Pulmonary artery endothelial cell (primary cell): ENCODE measurements at places on chromosomes 7 and 10.
A peak's percentile ranks its signal among the peaks of the same experiment; 100 is the strongest.

DNA sequence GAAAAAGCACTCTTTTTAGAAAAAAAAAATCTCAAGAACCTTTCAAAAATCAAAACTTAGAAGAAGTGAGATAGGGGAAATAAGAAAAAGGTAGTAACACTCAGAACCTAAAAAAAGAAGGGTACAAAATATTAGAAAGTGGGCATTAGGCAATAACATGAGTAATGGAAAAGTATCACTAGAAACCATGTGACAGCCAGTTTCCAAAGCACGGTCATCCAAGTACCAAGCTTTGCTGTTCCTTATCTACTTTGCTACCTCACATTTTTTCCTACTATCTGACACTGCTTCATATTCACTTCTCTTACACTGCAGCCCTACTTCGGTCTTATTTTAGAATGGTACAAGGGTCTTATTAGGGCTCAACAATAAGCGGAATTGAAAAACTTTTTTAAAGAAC is 30.3 kb downstream of the IMMP2L start:
- DNase-seq, result no peak

DNA sequence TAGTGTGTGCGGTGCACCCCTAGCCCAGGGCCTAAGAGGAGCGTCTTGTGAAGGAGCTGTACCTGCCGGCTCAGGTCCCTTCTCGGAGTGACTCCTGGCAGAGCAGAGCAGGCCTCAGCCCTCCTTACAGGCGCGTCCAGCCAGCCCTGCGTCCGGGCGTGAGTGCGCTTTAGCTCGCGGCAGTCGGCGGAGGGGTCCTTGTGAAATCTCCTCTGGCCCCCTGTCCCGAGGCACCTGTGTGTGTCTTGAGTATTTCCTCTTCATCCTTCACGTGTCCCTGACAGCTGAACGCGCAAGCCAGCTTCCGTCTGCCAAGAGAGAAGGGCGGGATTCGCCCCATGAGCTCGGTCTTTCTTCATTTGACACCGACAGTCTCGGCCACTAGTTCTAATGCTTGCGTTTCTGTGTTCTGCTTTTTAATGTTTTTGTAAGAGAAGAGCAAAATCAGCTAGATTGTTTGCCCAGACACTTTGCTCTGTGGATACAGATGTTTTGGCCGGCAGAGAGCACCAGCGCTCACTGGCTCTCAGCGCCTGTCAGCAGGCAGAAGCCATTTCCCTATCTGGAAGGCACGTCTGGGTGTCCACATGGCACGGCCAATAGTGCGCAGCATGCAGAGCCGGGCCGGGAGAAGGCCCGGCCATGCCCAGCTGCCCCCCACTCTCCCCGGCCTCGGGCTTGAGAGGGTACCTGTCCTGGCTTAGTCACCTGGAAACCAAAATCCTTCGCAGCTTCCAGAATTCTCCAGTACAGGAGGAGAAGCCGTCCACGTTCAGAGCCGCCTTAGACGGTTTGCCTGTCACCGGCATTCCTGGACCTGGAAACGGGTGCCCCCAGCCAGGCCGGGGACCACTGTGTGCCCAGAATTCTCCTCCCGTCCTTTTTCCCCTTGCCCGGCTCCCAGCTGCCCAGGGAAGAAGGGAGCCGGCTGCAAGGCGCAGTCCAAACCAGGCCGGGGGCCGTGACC is 7.0 kb downstream of the GET4 start:
- DNase-seq, result no peak

GRCh38 chr7:106737202-106737562 is 76.2 kb upstream of the CCDC71L start:
- no peak for DNase-seq

DNA sequence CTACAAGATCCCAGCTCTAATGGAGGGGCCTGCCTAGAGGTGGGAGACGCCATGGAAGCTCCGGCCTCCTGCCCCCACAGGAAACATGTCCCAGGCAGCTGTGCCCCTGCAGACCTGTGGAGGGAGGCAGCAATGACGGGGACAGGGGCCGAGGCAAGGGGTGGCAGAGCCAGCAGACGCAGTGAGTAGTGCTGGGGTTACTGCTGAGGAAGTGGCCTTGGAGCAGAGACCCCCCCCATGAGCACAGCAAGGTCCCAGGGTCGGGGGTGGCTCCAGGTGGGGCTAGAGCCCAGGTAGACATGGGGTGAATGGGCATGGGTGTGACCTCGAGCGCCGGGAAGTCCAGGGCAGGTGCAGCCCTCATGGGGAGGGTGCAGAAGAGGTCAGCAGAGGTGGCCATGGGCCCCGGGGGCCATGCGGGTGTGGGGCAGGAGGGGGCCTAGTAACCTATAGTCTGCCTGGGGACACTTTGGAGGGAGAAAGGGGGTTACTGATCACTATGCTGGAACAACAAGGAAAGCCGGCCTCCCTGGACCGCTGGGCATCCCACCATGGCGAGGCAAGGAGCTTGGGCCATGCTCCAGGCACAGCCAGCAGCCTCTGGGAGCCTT is 45.5 kb downstream of the JAKMIP3 start:
- DNase-seq, result no peak

DNA sequence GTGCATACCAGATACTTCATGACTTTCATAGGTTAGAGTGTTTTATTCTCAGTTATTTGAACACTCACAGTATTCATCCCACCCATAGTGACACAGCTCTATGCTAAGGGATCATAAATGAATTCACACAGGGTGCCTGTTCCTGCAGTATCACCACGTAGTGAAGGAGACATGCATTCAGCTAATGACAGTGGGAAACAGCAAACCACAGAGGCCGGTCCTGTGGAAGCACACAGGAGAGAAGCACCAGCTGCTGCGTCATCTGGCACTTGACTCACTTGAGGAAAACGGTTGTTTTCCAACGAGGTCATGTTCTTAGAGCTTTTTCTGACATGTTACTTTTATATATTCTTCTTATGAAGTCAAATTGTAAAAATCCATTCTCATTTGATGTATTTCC is 73.0 kb downstream of the UBE3C start:
- no peak for DNase-seq

DNA sequence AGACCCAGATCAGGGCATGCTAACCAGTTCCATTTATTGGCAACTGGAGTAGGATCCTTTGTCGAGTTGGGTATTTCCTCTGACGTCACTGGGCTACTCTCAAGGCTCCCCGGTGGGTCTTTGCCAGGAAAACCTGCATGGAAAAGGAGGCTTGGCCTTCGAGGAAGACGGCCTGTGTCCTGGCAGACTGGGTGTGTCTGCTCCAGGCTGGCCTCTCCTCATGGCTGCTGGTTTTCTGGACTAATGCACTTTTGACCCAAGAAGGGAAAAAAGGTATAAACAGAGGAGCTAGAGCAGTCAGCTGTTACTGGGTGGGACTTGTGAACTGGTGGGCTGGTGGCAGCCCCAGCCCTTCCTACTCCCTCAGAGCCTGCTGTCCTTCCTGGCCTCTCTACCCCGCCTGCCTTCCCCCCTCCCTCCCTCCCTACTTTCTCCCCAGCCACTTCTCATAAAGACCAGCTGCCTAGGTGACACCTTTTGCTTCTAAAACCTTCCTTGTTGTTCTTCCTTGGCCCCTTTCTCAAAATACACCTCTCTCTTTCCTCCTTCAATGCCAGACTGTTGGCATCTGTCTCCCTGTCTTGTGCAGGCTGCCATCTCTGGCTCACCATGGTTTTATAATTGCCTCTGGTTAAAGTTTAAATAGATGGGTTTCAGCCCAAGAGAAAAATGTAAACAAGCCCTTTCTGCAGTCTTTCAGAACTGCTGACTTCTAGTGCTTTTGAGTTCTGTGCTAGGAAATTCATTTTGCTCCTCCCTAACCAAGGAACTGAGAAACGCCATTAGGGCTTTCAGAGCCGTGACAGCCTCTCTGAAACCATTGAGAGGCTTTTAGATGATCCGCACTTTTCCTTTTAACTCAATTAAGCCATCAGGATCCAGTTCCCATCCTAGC is 101.8 kb upstream of the MKLN1 start:
- no peak for DNase-seq

- DNase-seq, result no peak
These were observed 3.6 kb upstream of the ARID5B start for GRCh38 chr10:61897671-61898434.

GRCh38 chr10:46077141-46077554 is 31.1 kb upstream of the MSMB start:
- DNase-seq, result no peak

DNA sequence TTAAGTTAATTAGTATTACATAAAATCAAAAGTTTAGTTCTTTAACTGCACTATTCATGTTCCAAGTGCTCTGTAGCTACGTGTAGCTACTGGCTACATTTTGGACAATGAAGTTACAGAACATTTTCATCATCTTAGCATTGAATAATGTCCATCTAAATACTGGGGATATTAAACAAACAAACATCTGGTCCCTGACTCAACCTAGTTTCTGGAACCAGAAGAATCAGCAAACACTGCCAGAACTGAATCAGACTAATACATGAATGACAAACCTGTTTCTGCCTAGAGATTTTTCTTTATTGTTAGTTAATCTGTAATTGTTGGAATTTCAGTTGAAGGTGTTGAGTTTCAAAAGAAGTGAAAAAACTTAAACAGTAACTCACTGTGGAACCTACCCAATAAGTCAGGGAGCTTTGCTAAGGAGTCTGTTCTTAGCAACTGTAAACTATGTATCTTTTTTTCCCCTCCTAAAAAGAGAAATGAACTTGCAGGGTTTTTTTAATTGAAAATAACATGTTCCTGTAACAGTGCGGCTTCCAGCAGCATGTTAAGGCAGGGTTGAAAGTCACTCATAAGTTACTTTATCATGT is 58.3 kb downstream of the CDK13 start:
- DNase-seq, result no peak

DNA sequence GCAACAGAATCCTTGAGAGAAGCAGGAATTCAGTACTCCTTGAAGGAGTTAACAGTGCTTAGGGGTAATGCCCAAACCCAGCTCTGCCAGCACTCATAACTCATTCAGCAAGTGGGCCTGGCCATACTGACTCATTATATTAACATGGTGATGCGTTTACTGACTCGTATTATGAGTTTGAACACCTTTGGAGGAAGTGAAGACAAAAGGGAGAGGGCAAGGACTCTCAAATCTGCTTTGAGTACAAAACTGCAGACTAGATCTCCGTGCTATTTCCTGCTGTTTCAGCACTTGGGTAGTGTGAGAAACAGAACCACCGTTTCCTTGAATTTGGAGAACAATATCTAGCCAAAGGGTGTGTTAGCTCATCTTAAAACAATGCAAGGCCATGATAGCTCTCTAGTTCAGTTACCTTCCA is 30.8 kb downstream of the SLC16A9 start:
- no peak for DNase-seq

GRCh38 chr10:99984211-99985034 is 25.3 kb downstream of the DNMBP start:
- DNase-seq, result no peak

DNA sequence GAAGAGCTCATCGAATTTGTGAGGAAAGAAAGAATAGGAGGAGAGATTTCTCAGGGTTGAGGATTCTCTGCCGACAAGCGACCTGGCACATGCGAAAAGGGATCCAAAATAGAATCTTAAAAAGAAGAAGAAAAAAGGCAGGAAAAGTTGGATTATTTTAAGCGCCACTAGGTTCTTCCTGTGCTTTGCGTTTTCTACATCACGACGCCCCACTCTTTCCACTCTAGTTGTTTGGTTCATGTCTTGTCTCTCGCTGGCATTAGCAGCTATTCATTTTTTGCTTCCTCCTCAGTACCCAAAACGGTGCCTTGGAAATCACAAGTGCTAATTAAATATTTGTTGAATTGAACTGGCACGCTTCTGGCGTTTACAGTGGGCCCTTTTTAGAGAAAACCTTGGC is 674 bp upstream of the FRA10AC1 start:
- DNase-seq, result no peak

DNA sequence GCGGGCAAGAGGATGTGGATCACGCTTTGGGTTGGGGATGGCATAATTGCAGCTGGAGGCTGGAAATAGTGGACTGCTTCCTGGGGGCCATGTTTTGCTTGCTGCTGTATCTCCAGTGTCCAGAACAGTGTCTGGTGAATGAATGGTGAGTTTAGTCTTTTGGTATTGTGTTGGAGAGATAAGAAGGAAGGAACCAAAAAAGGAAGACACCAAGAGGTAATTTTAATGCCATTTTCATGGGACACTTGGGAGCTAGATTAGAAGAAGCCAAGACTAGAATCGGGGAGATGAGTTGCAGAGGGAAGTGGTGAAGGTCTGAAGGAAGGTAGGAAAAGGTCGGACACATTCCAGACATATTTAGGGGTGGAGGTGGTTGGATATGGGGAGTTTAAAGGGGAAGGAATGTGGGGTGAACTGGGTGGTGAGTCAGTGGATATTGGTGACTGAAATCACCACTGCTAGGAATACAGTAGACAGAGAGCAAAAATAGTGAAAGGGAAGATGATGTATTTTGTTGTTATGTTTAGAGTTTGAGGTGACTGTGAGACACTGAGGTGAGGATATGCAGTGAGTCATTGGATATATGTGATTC is 76.7 kb downstream of the CCNY start:
- DNase-seq, result no peak

DNA sequence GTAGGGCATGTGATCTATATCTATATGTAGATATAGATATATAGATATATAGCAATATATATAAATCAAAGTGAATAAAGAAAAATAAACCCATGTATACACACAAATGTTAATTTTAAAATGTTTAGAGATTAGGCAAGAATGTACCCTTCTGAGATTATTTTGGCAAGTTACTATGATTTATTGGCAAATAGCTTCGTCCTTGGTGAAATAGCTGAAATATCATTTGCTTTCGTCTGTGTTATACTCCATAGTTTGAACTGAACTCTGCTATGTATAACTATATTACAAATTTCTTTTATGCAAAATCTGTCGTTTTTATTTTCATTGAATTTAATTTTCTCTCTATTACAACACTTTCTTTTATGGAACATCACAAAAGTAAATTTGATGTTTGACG is 57.5 kb downstream of the CPED1 start:
- no peak for DNase-seq

DNA sequence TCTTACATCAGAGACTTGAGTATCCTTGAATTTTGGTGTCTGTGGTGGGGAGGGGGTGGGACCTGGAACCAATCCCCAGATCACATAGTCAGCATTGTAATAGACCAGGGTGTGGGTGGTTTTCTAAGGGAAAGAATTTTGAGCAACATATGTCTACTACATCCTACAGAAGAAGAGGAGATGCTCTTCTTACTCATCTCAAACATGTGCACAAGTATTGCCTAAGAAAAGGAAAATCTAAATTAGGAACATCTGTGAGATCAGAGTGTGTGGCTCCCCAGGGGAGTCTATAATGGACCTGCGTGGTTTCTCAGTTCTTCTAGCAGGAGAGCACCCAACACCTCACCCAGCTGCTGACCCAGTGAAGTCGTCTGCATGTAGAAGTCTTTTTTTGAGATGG is 148.8 kb downstream of the CCDC3 start:
- no peak for DNase-seq

GRCh38 chr10:14588084-14588937 is 186.4 kb downstream of the FAM107B start:
- DNase-seq, result peak; percentile 93

- no peak for DNase-seq
These were observed 2.3 kb upstream of the MGAM start for GRCh38 chr7:141993354-141993753.

DNA sequence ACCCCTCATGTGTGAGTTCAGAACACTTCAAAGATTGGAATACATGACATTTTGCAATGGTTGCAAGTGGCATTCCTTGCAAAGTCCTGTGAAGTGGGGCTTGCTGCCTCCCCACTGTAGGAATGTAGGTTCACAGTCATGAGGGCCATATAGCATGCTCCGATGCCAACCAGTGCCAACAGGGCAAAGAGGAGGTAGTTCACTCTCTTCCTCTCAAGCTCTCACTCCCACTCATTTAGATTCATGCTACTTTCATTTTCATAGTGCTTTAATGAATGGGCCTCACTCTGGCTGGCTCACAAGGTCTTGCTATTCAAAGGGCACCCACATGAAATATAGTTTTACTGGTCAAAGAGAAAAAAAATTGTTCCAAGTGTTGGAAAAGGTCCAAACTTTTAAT is 169.9 kb upstream of the AOAH start:
- no peak for DNase-seq
